CD4-positive, alpha-beta T cell treated with Interleukin-6 at 100 ng/mL for 8 hours (primary cell): ENCODE measurements at places on chromosomes 6 and 20.
A peak's percentile ranks its signal among the peaks of the same experiment; 100 is the strongest.

GRCh38 chr20:59461526-59461925 is 142.8 kb upstream of the PHACTR3 start:
- DNase-seq: no peak

- no peak for DNase-seq
These were observed 44.3 kb downstream of the TRERF1 start for GRCh38 chr6:42407379-42407778.

DNA sequence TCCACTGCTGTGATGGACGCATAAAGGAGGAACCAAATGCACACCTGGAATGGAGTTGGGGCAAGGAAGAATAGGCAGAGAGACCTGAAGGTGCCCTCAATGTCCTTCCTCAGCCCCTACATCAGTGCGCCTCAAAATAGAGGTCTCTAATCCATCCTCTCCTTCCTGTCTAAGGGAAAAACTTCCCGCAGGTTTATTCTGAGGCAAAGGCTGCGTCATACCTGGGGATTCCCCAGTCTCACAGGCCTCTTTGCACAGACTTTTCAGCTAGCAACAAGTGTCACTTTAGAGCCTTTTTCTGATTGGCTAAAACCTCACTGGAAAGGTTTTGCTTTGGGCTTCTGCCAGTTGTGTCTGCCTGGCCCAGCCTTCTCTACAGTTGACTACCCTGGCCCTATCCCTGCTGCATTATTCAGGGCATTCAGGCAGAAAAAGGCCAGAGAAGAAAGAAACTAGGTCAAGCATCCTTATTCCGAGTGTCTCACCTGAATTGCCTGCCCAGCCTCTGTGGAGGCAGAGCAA is 1.8 kb upstream of the HLA-DQB1 start:
- peak; percentile 30 for DNase-seq

GRCh38 chr6:52571099-52571755 is 5.6 kb downstream of the TRAM2 start:
- no peak for DNase-seq

DNA sequence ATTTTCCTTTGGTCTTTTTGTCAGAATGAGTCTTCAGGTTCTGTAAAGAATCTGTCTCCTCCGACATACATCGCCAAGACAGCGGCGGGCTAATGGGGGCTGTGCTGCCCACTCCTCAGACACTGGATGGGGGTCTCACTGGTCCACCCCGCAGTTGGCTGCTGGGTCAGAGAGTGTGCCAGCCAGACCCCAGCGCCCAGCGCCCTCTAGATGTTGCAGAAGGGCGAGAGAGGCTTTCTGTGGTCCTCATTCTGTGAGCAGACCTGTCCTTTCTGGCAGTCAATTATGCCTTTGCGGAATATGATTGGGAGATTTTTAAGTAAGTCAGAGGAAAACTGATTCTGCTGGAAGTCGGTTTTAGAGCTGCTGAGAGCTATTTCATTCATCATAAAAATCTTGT is 7.8 kb upstream of the CCR6 start:
- DNase-seq: no peak
